Effector memory CD4-positive, alpha-beta T cell (primary cell): ENCODE measurements at places on chromosomes 11 and 22.

GRCh38 chr11:112899235-112900006 is 61.8 kb upstream of the NCAM1 start:
- DNase-seq, result no peak

GRCh38 chr11:76263166-76263565 is 56.9 kb upstream of the WNT11 start:
- DNase-seq, result no peak

DNA sequence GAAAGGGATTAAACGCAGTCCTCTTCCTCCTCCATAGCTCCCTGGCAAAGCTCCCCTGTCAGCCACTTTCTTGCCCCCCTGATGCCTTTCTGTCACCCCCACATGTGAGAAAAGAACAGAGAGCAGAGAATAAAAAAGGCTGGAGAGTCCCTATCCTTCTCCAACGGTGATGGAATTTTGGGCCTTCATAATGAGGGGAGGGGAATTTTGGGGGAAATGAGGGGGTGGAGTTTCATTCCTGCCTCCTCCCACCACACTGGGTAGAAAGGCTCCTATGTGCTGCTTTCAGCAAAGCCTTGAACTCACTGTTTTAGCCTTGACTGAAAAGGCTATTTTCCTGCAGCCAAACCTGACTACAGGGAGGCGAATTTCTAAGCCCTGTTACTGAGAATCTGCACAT is 59.3 kb downstream of the C11orf58 start:
- DNase-seq, result no peak

GRCh38 chr11:75768909-75769771 is 562 bp downstream of the DGAT2 start:
- DNase-seq, result no peak
